ENCODE measurements at places on chromosomes 7 and 10.

GRCh38 chr7:115558161-115558560, 472.4 kb downstream of the TFEC start:
- DNase-seq = no peak

GRCh38 chr7:133572843-133573242, 320.0 kb downstream of the EXOC4 start:
- no peak for DNase-seq

DNA sequence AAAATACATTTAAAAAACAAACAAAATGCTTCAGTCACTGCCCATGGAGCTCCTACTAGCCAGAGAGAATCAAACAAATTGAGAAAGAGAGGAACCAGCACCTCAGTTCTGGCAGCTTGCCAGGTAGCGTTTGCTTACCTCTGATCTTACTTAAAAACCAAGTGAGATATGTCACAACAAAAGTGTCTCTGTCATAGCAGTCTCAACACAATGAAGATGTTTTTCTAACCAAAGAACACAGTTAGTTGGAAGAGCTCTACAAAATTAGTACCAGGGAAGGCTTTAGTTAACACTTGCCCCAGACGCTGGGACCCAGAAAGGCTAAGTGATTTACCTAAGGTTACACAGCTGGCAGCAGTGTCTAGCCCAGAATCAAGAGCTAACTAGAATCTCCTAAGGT, 3.4 kb downstream of the DOCK4 start:
- no peak for DNase-seq

GRCh38 chr10:46216836-46217751, 69.7 kb upstream of the ANTXRL start:
- no peak for DNase-seq

- DNase-seq = no peak
Measured at GRCh38 chr7:94042381-94042780, 38.2 kb upstream of the BET1 start.

DNA sequence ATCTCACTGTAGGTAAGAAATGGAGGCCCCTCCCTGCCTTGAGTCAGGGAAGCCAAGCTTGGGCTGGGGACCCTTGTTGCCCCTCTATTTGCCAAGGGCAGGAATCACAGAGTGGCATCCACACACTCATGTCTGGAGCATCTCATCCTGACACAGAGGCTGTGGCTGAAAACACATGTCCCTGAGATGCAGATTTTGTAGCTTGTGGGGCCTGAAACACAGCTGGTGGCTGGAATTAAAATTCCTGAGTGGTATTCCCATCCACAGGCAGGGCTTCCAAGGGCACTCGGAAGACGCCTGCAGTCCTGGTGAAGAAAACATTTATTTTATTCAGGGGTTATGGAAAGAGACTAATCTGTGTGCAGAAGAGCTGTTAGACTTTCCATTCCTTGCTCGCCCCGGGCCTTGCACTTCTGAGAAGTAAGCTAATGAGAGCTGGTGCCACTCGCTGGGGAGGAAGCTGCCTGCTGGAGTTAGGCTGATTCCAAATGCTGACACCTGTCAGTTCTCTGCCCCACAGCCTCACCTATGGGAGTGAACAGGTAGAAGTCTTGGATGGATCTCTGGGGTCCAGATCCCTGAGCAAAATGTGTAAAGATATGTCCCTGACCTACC, 36.0 kb downstream of the C10orf120 start:
- DNase-seq = no peak

DNA sequence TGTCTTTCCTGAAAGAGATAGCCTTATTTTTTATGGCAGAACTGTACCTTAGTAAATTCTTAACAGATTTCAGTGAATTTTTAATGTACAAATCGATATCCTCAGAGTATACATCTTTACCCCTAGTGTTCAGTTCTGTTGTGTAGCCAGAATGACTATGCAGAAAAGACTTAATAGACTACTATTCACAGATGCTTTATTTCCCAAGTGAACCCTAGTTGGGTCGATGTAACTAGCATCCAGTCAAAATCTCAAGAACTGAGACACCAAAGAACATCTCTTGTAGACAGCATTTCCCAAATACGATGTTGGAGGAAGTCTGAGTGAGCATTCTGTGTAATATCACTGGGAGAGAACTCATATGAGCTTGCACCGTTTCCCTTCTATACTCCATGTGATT, 1.5 kb downstream of the AKR1C3 start:
- DNase-seq = no peak

DNA sequence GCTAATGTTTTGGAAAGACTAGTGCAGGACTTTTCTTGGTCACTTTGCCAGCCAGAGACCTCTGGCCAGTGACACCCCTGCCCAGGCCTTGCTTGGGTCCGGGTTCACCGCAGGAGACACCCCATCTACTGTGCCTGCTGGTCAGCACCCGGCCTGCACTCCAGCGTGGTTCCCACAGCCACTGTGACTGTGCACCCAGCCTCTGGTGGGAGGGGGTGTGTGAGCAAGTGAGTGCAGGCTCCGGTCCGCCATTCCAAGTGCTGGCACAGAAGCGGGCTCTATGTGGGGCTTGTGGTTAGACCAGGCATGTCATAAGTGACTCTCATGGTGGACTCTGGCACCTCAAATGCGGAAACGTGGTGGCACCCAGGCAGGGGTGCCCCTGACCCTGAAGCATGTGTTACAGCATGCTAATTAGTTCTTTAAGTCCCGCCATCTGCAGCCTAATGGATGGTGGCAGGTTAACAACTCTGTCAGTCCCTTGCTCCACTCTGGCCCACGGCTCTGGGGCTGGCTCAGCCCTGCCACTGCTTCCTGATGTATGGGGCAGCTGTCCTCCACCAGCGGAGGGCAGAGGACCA, 311.9 kb upstream of the HGF start:
- no peak for DNase-seq

GRCh38 chr7:27793780-27794179, 53.8 kb downstream of the TAX1BP1 start:
- no peak for DNase-seq

- no peak for DNase-seq
Measured at GRCh38 chr7:139936760-139937310, 107.8 kb downstream of the TBXAS1 start.

DNA sequence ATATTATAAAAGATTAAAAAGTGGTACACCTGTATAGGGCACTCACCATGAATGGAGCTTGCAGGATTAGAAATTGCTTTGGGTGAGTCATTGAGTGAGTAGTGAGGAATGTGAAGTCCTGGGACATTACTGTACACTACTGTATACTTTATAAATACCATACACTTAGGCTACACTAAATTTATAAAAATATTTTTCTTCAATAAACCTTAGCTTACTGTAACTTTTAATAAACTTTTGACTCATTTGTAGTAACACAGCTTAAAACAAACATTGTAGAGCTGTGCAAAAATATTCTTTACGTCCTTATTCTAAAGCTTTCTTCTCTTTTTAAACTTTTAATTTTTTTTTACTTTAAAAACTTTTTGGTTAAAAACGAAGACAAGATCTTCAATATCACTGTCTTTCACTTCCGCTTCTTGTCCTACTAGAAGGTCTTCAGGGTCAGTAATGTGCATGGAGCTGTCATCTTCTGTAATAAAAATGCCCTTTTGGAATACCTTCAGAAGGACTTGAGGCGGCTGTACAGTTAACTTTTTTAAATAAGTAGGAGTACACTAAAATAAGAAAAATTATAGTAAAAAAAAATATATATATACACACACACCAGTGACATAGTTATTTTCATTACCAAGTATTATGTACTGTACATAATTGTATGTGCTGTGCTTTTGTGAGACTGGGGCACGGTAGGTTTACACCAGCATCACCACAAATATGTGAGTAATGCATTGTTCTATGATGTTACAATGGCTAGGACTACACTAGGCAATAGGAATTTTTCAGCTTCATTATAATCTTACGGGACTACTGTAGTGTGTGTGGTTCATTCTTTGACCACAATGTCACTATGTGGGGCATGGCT, 3.5 kb downstream of the STK31 start:
- DNase-seq = no peak

GRCh38 chr7:111363099-111363498, 199.2 kb downstream of the IMMP2L start:
- DNase-seq = no peak

GRCh38 chr7:82335927-82336326, 107.7 kb downstream of the CACNA2D1 start:
- DNase-seq = no peak

- DNase-seq = no peak
Measured at GRCh38 chr10:51773681-51774080, 74.3 kb upstream of the CSTF2T start.

- DNase-seq = no peak
Measured at GRCh38 chr7:28830846-28831245, 127.3 kb downstream of the TRIL start.

GRCh38 chr7:37392673-37393017, 56.0 kb downstream of the ELMO1 start:
- DNase-seq = no peak

- no peak for DNase-seq
Measured at GRCh38 chr7:123241809-123242208, 42.0 kb upstream of the SLC13A1 start.

DNA sequence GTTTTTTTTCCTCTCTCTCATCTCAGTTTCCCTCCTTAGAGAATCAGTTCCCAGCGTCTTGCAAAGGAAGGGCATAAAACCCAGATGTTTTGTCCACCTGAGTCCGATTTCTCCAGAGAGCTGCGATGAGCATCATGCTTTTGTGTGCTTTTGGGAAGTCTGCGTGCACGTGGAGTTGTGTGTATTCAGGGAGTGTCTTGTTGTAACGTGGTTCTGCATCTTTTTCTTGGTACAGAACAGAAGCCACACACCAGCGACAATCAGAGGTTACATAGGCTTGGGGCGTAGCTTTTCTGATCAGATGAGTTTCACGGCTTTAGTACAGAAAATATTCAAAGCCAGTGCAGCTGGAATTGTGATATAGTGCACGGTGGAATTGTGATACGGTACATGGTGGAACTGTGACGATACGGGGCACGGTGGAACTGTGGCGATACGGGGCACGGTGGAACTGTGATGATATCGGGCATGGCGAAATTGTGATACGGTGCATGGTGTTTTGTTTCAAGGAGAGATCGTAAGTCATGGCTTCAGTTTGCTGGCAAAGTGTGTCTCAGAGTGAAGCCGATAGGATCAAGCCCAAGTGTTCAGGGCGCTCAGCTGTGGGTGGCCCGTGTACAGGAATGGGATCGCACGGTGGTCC, 32.8 kb downstream of the FOXK1 start:
- no peak for DNase-seq

DNA sequence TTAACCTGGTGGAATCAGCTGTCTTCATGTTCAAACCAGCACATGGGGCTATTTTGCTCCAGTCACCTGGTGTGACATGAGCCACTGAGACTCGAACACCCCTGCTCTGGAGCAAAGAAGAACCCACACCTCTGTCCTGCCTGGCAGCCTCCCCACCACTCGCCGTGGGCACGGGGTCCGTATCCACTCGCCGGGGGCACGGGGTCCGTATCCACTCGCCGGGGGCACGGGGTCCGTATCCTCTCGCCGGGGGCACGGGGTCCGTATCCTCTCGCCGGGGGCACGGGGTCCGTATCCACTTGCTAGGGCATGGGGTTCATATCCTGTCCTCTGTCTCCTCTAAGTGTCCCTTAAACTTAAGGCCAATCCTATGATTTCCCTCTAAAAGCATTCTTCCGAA, 558.7 kb downstream of the PTPRN2 start:
- DNase-seq = no peak

- DNase-seq = no peak
Measured at GRCh38 chr10:64093946-64094535, 572.8 kb downstream of the REEP3 start.

- DNase-seq = no peak
Measured at GRCh38 chr10:114697061-114697598, 39.1 kb upstream of the ABLIM1 start.

DNA sequence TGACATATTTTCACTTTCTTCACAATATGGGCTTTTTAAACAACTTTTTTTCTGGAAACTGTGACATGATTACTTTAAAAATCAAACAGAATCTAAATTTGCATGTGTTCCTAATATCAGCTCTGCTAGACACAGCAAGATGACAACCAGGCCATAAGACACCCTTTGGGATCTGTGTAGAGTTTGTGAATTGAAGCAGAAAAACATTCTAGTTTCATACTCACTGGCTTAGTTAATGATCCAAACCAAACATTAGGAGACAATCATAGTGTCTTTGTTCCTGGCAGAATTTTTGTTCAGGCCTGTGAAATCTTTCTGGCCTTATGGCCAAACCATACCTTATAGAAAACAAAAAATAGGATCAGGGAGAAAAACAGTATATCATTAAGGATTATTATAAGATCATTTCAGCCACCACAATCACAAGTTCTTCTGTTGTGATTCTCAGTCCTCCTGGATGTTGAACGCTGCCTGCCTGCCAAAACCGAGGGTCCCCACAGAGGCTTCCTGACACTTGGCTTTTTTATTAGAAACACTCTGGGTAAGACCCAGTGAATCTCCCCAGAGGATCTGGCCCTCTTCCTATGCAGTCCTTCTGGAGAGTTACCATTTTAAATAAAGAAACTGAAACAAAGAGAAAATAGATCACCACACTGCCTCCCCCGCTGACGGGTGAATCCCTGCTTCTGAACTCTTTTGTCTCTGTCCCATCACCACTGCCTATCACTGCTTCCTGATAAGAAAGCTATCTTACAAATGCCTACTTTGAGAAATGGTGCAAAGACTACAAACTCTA, 79.2 kb upstream of the PPP1R3C start:
- DNase-seq = no peak

DNA sequence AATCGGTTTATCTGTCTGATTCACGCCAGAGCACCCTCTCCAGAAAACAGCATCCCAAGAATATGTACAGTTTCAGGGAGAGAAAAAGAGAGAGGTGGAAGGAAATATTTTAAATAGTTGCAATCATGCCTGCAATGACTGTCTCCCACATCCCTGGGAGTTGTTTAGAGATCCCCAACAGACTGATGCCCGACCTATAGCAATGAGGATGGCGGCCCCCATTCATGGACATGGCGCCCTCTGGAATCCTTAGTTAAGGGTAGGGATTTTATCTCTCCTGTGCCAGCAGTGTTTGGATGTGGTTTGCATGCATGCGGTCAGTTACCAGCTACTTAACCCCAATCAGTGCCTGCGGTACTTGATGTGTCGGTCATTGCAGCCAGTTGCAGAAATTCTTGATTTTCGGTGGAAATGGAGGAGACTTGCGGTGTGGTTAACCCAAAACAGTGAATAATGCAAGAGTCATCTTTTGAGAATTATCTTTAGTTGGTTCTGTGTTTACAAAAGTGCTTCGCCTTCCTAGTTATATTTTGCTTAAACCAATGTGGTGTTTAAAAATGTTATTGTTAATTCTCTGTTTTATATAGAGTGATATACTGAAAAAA, 186.0 kb upstream of the TCF7L2 start:
- no peak for DNase-seq

Data from right renal pelvis (tissue), 4 donors.